ENCODE measurements at places on chromosomes 6 and 20.
A peak's percentile ranks its signal among the peaks of the same experiment; 100 is the strongest.

DNA sequence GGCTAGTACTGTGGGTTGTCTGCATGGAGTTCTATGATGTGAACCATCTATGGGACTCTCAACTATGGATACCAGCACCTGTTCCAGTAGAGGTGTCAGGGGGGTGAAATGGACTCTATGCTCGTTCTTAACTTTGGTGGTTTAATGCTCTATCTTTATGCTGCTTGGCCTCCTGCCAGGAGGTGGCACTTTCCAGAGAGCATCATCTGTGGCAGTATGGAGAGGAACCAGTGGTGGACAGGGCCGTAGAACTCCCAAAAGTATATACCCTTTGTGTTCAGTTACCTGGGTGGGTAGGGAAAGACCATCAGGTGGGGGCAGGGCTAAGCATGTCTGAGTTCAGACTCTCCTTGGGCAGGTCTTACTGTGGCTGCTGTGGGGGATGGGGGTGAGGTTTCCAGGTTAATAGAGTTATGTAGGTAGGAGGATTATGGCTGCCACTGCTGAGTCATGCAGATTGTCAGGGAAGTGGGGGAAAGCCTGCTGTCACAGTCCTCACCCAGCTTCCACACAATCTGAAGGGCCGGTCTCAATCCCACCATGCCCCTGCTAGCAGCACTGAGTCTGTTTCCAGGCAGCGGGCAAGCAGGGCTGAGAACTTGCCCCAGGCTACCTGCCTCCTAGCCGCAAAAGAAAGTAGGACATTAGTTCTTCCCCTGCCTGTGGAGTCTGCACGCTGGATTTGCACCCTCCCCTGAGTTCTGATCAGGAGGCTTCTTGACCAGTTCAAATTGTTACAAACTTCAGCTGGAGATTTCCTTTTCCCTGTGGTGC lies 284.0 kb downstream of the KCNQ5 start:
- no peak for DNase-seq

- DNase-seq = no peak
Measured at GRCh38 chr6:63640062-63640461, 4.5 kb downstream of the PHF3 start.

- DNase-seq = no peak
Measured at GRCh38 chr20:42855896-42856295, 333.8 kb downstream of the PTPRT start.

DNA sequence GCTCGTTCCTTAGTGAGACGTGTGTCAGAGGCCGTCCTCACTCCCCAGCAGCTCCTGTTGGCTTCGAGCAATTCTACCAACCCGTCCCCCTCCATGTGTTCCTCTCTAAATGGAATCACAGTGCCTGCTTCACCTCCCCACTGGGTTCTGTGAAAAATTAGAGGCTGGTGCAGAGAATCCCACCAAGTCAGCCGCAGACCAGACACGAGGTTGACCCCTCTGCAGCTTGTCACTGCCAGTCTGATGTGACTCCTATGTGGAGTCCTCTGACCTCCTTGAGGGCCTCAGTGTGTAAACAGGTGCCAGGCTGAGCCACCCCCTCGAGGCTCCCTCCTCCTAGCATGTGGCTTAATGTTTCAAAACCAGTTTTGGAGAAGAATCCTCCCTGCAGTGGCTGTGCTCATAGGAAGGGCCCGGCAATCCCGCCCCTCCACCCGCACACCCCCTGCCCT lies 12.6 kb upstream of the IRF4 start:
- DNase-seq = no peak

DNA sequence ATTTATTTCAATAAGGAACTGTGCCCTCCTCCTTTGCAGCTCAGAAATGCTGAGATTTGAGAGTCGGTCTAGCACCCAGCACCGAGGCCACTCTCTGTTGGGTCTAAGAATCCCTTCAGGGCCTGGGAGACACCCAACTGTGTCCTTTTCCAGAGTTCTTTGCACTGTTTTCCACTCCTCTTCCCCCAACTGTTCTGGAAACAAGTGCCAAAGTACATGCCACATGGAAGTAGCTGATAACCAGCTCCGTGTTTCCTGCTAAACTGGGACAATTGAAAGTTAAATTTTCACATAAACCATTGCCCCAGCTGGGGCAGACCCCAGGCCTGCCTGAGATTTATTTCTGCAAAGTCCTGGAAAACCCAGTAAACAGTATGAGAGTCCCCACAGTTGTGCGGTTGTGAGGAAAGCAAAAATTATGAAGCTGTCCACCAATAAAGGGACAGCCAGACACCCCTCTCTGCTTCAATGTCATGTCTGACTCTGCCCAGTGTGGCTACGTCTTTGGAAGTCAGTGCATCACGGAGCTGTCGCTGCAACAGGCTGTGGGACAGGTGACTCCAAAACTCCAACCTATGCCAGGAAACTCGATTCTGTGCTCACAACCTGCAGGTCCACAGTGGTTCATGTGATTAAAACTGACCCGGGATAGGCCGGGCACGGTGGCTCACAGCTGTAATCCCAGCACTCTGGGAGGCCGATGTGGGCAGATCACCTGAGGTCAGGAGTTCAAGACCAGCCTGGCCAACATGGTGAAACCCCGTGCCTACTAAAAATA lies 178.0 kb upstream of the AFDN start:
- no peak for DNase-seq

GRCh38 chr6:164417537-164418261 lies 891.7 kb downstream of the C6orf118 start:
- no peak for DNase-seq

GRCh38 chr20:41287327-41287726 lies 30.2 kb downstream of the ZHX3 start:
- DNase-seq = no peak

DNA sequence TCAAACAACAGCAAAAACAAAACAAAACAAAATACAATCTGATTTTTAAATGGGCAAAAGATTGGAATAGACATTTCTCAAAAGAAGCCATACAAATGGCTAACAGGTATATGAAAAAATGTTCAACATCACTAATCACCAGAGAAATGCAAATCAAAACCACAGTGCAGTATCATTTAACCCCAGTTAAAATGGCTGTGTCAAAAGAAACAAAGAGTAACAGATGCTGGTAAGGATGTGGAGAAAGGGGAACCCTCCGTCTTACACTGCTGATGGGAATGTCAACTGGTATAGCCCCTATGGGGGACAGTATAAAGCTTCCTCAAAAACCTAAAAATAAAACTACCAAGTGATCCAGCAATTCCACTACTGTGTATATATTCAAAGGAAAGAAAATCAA lies 10.9 kb upstream of the NELFCD start:
- no peak for DNase-seq

GRCh38 chr6:13836170-13836569 lies 21.8 kb upstream of the MCUR1 start:
- no peak for DNase-seq

DNA sequence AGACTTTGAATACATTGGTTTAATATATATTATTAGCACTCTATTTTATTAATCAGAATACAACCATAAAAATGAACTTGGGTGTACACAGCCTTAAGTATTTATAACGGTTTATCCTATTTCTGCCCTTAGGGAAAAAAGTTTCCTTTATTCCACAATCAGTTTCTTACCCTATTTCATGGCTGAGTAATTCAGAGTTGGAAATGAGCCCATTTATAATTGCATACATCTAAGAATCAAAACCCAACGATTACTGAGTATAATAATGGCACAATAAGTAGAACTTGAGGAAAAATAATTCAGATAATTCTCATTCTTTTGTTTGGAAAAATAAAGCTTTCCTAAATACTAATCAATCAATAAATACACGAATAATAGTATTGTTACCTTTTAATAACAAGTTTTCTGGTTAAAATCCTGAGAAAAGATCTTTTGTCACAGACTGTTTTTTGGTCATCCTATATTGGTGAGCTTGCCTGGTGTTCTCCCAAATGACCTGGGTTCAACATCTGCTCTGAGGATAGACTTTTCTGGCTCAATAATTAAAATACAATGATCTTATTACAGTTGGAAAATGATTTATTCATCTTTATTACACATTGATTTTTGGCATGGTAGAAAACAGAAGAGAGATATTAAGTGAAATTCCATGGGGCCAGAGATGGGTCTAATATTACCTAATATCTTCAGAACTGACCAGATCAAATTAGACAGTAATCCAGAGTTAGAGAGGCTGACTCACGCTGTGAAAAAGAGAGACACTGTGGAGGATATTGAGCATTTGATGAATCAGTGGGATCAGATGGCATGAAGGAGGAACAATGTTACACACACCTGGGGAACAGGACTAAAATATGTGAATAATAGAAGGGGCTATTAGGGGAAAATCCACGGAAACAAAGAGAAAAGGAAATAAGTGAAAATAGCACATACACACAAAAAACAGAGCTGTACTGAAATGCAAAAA lies 162.1 kb upstream of the TBX18 start:
- DNase-seq = no peak

DNA sequence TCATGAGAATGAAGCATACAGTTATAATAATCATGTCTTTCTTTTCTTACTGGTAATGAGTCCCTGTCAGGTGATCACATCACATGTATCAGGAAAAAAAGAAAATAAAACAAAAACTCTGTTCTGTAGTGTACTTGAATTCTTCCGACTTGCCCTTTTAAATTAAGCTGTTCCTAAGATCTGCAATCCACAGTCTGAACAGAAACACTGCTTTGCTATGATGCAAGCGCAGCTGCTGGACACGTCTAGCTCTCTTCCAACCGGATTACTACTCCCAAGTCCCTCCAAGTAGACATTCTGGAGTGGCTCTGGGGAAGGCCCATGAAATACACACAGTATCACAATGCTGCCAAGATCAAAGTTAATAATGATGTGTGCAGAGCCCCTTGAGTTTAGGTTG lies 83.7 kb downstream of the FYN start:
- DNase-seq = no peak

DNA sequence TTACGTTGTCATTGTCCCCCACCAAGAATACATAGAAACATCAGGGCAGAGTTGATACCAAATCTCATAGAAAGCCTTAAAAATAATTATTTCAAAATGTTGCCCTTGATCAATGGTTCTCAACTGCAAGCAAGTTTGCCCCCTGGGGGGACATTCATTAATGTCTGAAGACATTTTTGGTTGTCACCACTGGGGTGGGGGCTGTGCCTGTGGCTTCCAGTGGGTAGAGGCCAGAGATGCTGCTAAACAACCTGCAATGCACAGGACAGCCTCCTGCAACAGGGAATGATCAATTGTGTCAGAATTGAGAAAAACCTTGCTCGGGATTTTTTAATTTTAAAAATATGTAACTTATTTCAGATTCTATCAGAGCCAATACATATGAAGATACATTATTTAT lies 130.6 kb upstream of the DOK5 start:
- no peak for DNase-seq

DNA sequence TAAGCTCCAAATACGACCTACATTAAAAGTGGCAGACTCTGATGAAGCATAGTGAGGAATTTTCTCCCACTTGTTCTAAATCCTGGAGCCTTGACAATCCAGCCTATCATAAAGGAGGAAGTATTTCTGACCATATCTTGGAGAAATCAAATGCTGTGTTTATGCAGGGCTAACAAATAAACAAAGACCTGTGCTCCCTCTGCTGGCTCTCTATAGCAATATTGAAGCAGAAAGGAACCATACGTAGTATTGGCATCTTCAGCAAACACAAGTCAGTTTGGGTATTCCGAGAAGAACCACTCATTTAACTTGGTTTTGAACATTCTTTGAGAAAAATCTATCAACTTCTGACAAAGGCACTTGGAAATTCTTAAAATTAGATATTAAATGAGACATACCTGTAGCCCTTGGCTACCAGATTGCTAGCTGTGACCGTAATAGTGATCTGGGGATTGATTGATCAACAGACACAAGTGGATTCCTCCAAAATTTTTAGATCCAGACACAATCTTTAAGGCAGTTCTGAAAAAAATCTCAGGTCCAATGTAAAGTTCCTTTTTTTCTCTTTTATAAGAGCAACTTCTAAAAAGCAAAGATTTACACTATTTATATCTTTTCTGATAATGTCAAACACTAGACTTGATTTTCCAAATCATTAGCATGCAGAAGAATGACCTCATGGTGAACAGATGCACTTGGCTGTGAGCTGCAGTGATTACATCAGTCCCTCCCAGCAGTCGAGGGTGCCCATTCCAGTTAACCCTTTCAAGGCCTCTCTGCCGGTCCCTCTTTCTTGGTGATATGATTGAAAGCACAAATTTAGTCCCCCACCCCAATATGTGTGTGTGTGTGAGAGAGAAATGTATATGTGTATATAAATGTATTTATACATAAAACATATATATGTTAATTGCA lies 40.2 kb downstream of the INSM1 start:
- peak; percentile 2 for DNase-seq

GRCh38 chr20:33299111-33299603 lies 16.1 kb downstream of the BPIFB1 start:
- DNase-seq = peak; percentile 71

- DNase-seq = no peak
Measured at GRCh38 chr6:26412228-26412627, 10.2 kb downstream of the BTN3A1 start.

- DNase-seq = peak; percentile 89
Measured at GRCh38 chr6:34237722-34238584, 1.3 kb downstream of the HMGA1 start.

Measured in erythroblast (primary cell).